Daoy (cell line): ENCODE measurements at places on chromosomes 16 and 17.

DNA sequence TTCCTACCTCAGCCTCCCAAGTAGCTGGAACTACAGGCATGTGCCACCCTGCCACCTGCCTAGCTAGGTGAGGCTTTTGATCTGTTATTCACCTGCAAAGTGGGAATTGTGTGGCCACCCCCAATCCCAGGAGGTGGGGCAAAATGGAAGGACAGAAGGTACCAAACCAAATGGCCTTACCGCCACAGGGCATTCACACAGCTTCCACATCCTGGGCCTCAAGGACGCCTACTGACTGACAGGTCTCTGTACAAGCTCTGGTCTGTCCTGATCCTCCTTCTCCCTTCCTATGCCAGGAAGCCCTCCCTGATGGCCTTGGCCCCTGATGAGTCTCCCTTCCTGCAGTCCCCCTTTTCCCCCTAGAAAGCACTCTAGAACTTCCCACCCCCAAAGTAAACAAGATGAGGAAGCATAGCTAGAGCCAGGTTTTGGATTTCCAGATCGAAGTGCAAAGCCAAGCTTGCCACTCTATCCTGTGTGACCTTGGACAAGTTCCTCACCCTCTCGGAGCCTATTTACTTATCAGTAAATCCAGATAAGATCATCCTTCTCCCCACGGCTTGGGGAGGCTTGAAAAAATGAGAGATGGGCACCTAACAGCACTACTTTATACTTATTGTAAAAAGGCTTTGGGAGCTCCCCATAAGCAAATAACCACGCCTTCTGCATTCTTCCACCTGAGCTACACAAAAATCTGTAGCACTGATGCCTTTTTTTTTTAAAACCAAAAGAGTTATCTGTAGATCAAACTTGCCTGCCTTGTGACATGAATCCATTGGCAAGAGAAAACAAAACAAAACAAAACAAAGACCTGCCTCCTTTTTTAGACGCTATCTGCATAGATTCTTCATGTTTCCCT lies 4.5 kb downstream of the PLLP start:
- DNase-seq: no peak

DNA sequence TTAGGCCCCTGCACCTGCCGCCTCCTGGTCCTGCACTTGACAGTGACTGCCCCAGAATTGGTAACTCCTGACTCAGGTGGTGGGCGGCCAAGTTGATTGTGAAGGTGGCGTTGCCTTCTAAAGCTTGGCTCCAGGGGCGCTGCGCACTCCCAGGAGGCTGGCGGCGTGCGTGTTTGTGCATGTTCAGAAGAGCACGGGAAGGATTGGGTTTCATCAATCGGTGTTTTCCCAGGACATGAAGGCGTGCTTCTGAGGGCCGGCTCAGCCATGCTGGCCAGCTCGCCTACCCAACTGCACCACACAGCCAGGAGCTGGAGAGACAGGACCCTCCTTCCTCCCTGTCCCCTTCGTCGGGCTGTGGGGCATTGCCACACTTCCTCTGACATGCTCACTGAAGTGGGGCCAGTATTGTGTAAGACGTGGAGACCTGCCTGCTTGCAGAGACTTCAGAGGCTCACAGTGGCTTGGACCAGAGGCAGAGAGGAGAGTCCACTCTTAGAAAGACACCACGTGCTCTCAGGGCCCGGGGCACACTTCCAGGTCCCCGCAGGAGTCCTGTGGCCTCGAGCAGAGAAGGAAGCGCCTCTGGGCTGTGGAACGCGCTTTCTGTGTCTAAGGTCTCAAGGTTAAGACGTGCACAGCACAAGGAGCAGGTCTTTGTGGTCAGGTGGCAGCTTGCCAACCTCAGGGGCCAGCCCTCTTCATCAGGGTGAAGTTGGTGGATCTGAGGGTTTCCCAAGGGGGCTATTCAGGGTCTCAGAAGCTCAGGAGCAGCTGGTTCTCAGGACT lies 2.8 kb downstream of the RAB40C start:
- no peak for DNase-seq

GRCh38 chr17:4599505-4600281 lies 15.4 kb downstream of the SMTNL2 start:
- peak; percentile 44 for DNase-seq

DNA sequence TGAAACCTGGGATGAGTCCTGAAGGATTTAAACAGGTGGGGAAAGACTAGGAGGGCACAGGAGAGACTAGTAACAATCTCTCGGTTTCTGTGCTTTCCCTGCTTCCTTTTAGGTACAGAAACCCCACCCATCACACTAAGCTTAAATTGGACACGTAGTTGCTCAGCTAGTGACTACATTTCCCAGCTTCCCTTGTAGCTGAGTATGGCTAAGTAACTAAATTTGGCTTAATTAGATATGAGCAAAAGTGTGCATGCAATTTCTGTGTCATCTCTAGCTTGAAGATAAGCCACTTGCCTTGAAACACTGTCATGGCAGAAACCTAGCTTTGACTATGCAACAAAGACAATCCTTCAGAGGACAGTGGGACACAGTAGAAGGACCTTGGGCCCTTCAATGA lies 36.5 kb downstream of the CACNG1 start:
- no peak for DNase-seq

DNA sequence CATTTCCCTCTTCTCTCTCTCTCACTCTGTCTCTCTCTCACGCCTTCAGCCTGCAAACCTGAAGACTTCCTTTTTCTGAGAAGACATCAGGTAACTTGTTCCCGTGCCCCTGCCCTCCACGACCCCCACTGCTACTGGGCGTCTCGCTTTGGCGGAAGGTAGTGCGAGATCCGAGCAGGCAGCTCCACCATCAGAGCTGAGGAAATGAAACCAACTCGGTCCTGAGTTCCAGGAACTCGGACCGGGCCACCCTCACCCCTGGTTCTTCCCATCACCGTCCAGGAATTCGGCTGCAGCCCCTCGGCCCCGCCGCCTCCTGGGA lies 585 bp downstream of the MLKL start:
- peak; percentile 27 for DNase-seq

DNA sequence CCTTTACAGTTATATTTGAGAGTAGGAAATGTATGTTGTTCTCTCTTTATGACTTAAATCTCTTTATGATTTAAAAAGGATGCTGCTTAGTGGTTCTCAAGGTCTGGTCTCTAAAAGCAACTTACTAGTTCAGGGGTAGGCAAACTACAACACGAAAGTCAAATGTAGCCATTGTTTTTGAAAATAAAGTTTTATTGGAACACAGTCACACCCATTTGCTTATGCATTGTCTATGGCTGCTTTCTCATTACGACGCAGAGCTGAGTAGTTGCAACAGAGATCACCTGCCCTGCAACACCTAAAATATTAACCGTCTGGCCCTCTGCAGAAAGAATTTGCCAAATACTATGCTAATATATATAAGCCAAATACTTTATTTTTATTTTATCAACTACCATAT lies 58.2 kb downstream of the HELZ start:
- no peak for DNase-seq

- no peak for DNase-seq
Observed at GRCh38 chr16:19708296-19709205, 9.5 kb downstream of the KNOP1 start.

GRCh38 chr16:57815987-57816745 lies 13.9 kb upstream of the KIFC3 start:
- DNase-seq: peak; percentile 88

DNA sequence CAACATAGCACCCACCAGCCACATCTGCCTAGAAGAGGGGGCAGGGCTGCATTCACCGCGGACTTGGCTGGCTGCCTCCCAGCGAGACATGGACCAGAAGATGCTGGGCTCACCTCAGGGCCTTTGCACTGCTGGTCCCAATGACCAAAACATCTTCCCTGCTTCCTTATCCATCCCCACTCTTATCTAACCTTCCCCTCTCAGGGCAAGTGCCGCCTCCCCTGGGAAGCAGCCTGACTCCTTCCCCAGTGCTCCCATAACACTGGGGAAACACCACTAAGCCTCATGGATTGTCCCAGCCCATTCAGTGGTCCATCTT lies 5.7 kb downstream of the TMC6 start:
- no peak for DNase-seq

DNA sequence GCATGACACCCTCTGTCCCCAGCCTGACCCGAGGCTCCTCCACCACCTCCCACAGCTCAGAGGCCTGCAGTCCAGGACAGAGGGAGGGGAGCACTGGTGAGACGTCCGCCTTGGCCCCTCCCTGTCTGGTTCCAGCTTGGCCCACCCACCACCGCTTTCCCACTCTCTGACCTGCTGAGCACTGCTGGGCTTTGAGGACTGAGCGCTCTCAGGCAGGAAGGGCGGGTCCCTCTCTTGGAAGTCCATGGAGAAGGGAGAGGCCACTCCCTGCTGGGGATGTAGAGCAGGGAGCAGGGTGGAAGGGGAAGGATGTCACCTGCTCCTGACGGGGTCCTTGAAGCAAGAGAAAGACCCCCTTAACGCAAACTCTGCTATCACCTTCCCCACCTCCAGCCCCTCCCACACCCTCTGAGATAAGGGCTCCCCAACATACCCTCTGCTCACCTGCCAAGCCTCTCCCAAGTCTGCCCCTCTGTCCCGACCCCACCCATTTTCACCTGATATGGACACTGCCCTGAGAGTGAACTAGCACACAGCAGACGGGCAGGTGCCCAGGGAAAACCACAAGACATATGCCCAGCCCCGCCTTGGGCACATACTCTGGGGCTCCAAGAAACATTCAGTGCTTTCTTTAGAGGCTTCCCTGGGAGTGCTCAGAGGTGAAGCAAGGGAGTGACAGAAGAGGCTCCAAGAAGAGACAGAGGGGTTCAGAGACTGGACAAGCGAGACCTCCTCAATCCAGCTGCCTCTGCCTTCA lies 1.4 kb downstream of the OSBPL7 start:
- no peak for DNase-seq
